SJSA1 (cell line): ENCODE measurements at places on chromosomes 5 and 9. TPM values are rescaled to one million over a fixed set of nuclear protein-coding genes. Genes with fewer than 3 reads are reported as not detected.

Gene SCGB3A2
- not detected in 2 replicates for total RNA-seq

Gene TRIP13
- total RNA-seq, result 108 TPM in 2 replicates

Gene SPATA31D4
- not detected in 2 replicates for total RNA-seq

Gene SPINK13
- total RNA-seq, result not detected in 2 replicates

DNA sequence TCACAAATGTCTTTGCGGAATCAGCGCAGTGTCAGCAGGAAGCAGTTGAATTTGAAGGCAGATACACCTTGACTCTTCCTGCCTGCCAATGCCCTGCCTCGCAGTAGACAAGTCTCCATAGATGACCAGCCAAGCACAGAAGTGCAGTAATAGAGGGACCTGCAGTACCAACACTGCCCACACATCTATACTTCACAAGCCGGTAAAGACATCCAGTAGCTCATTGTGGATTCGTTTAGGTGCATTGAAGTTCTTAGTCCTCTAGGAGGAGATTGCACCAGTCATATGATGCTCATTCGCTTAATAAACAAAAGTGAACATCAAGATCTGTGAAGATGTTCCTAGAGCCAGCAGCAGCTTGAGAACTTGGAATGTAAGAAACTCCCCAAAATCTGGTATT lies 7.1 kb upstream of the IFNA2 start:
- no peak overlapping the region for H3K4me3 ChIP-seq
- no peaks in the 10 kb centered on the region for H3K4me1 ChIP-seq
- H3K36me3 ChIP-seq, result no peaks in the 10 kb centered on the region
- no peak overlapping the region for H3K27ac ChIP-seq

- H3K36me3 ChIP-seq, result no peaks in the 10 kb centered on the region
- no peak overlapping the region for H3K4me3 ChIP-seq
- peaks cover 32% of the 10 kb centered on the region for H3K4me1 ChIP-seq
- H3K27me3 ChIP-seq, result no peaks in the 10 kb centered on the region
- DNase-seq, result no peak
Measured at GRCh38 chr5:17340819-17341218, 123.4 kb downstream of the BASP1 start.

- no peak for DNase-seq
- H3K27ac ChIP-seq, result no peak overlapping the region
- no peaks in the 10 kb centered on the region for H3K27me3 ChIP-seq
- H3K4me3 ChIP-seq, result no peak overlapping the region
- no peaks in the 10 kb centered on the region for H3K36me3 ChIP-seq
- peaks cover under 1% of the 10 kb centered on the region; the same call in 1 of the 2 replicates for H3K4me1 ChIP-seq
Measured at GRCh38 chr5:78763659-78764189, 115.2 kb upstream of the LHFPL2 start.

DNA sequence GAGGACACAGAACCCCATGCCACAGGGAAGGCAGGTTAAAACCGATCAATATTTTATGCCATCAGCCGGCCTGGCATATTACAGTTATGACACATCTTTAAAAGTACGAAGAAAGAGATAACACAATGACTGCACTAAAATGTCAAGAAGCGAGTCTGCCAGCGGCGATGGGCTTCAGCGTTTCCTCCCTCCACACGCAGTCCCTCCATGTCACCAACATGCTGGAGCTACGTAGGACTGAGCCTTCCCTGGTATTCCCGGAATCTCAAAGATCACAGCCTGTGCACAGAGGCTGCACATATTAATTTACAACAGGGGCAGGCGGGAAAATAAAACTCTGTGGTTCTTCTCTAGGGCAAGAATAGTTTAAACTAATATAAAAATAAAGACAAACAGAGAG lies 257.7 kb downstream of the IRX1 start:
- DNase-seq, result no peak
- no peaks in the 10 kb centered on the region for H3K27me3 ChIP-seq
- H3K36me3 ChIP-seq, result no peaks in the 10 kb centered on the region
- H3K27ac ChIP-seq, result no peak overlapping the region

GRCh38 chr5:141940695-141941271 lies 17.1 kb downstream of the DELE1 start:
- H3K36me3 ChIP-seq, result peaks cover 38% of the 10 kb centered on the region
- no peak overlapping the region for H3K27ac ChIP-seq
- no peak for DNase-seq
- H3K27me3 ChIP-seq, result no peaks in the 10 kb centered on the region
- H3K4me3 ChIP-seq, result no peak overlapping the region

GRCh38 chr5:19978476-19978875 lies 9.5 kb downstream of the CDH18 start:
- no peak for DNase-seq
- no peak overlapping the region for H3K27ac ChIP-seq
- no peaks in the 10 kb centered on the region for H3K27me3 ChIP-seq
- no peaks in the 10 kb centered on the region for H3K4me1 ChIP-seq
- H3K4me3 ChIP-seq, result no peak overlapping the region

DNA sequence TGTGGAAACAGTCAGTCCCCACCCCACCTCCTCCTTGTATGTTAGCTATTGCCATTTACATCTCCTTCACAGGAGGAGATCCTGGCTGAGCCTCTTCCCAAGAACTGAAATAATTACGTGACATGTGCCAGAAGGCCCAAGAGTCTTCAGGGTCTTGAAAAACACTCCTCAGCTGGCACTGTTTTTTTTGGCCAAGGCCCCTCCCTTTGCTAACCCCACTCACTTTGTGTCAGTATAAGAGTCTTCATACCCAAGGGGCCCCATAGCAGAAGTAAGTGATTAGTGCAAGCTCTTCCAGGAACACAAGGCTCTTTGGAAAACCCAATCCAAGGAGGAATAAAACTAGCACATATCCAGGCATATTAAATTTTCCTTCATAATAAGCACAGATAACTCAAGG lies 5.7 kb upstream of the LARP1 start:
- H3K4me1 ChIP-seq, result peaks cover 12% of the 10 kb centered on the region
- no peak overlapping the region for H3K4me3 ChIP-seq
- no peak overlapping the region for H3K27ac ChIP-seq
- DNase-seq, result no peak
- H3K36me3 ChIP-seq, result no peaks in the 10 kb centered on the region

- H3K36me3 ChIP-seq, result no peaks in the 10 kb centered on the region
- H3K4me1 ChIP-seq, result no peaks in the 10 kb centered on the region
- no peak overlapping the region for H3K4me3 ChIP-seq
- DNase-seq, result no peak
- H3K27me3 ChIP-seq, result no peaks in the 10 kb centered on the region
- H3K27ac ChIP-seq, result no peak overlapping the region
Measured at GRCh38 chr9:88085476-88085875, 52.8 kb downstream of the SPATA31C2 start.

DNA sequence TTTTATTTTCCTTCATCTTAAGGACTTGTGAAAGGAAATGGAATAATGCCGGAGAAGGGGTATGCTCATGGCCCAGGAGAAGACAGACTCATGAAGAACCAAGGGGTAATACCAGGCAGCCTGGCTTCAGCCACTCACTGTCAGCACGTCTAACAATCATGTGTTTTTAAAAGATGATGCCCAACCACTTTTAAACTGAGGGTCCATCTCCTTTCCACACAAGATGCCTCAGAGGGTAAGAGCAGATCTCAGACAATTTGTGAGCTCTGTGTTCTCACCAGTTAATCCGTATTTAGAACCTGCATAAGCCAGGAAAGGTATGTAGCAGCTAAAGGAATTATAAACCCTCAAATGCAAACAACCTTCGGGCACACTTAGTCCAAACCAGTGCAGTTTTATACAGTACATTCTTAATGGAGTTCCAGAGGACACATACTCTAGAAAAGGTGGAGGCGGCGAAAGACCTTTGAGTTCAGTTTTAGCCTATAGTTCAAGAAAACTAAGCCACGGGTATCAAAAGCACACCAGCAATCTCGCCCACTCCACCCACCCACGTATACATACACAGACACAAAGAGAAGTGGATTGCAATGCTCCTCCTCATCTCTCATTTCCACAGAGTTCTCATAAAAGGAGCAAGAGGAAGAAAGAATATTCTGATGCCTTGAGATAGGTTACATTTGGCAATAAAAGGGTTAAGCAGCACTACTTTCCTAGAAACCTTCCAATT lies 2.6 kb downstream of the DIAPH1 start:
- H3K27ac ChIP-seq, result no peak overlapping the region
- H3K36me3 ChIP-seq, result peaks cover 40% of the 10 kb centered on the region
- DNase-seq, result no peak
- H3K4me1 ChIP-seq, result peaks cover 16% of the 10 kb centered on the region

DNA sequence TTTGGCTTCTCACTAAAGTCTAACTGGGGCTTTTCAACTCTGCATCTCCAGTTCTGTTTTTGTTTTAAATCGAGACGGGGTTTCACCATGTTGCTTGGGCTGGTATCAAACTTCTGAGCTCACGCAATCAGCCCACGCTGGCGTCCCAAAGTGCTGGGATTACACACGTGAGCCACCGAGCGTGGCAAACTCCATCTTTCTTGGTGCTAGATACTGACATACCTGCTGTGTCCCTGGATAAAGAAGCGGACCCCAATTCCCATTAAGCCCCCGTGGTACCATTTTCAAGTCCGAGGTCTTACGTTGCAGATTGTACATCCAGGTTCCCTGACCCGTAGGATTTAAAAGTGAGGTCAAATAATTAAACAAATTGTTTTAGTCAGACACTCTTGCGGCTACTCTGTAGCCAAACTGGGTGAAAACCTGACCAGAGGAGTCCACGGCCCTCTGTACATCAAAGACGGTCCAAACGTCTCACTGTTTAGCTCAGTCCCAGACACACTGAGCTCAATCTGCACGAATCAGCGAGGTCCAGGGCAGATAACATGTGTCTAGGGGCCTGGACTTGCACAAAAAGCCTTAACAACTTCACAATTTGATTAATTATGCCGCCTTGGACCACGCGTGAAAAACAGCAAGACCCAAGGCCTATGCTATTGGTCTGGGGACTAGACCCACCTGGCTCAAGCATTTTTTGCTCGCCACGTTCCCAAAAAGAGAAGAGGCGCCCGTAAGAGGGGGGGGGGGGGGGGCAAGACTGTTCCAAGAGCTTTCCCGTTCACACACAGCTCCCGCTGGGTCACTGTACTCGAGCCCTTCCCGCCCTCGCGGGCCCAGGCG lies 727 bp upstream of the DNAJA1 start:
- H3K36me3 ChIP-seq, result peaks cover 41% of the 10 kb centered on the region
- no peak for DNase-seq
- H3K4me3 ChIP-seq, result peak overlapping the region; percentile 97

GRCh38 chr5:107365320-107366109 lies 305.2 kb downstream of the EFNA5 start:
- no peak overlapping the region for H3K4me3 ChIP-seq
- peak overlapping the region; percentile 42 for H3K27ac ChIP-seq
- DNase-seq, result no peak
- H3K27me3 ChIP-seq, result no peaks in the 10 kb centered on the region
- H3K4me1 ChIP-seq, result peaks cover 10% of the 10 kb centered on the region; the same call in 1 of the 2 replicates
- H3K36me3 ChIP-seq, result no peaks in the 10 kb centered on the region

- H3K27ac ChIP-seq, result no peak overlapping the region
- DNase-seq, result no peak
- H3K4me1 ChIP-seq, result peaks cover 65% of the 10 kb centered on the region
- no peaks in the 10 kb centered on the region for H3K27me3 ChIP-seq
- H3K36me3 ChIP-seq, result peaks cover 18% of the 10 kb centered on the region
- no peak overlapping the region for H3K4me3 ChIP-seq
Measured at GRCh38 chr5:149156435-149157083, 15.3 kb downstream of the ABLIM3 start.

DNA sequence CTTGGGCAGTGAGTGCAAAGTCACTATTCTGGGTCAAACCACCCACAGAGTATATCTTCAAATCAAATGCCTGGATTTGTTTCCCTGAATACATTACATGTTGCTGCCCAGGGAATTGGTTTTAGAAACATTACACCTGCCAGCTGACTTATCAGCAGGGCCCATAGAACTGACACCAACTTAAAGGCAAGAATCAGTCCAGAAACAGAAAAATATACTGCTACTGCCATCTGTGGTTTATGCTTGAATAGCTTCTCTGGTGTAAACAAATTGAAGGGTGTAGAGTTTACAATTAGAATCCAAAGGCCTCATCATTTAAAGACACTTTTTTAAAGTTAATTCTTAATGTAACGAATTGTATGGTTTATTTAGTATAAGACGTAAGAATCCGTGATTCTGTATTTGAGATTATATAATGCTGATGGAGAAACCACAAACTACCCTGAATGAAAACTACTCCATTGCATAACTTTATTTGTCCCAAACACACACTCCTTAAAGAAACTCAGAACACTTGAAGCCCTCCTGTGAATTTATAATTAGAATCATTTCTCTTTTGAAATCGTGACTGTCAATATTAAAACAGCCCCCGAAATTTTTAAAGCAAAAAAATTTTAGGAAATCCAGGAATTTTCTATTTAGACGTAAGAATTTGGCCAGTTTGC lies 6.2 kb downstream of the NR6A1 start:
- H3K4me1 ChIP-seq, result peaks cover 6% of the 10 kb centered on the region
- H3K4me3 ChIP-seq, result no peak overlapping the region

DNA sequence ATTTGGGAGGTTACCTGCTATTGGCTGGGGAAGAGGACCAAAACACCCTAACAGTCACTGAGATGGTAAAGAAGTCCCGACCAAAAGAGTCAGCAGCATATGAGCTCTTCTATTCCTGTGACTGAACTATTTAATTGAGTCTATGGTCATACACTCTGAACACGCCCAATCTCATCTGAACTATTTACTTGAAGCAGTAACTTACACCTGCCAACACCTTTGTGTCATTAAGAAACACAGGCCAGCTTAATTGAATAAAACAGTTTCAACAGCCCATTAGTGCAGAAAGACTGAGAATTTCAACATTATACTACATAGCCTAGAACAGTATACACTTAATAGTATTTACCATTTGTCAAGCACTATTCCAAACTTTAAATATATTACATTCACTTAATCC lies 47.8 kb downstream of the NR6A1 start:
- no peak for DNase-seq
- no peaks in the 10 kb centered on the region for H3K27me3 ChIP-seq
- no peak overlapping the region for H3K27ac ChIP-seq

DNA sequence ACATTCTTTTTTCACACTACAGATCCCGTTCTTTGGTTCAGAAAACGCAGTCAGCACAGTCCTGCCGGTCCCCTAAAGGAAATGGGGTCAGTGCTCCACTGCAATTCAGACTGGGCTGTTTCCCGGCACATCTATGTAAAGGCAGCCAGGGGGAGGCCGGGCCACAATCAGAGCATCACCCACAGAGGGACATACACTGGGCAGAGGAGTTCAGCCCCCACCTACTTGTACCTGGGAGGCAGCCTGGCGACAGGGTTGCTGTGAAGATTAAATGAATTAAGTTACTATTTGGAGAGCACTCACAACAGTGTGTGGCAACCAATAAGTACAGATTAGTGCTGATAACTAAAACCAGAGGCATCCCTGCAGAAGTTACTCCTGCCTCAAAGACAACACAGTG lies 4.5 kb downstream of the PTPN3 start:
- DNase-seq, result no peak
- no peaks in the 10 kb centered on the region; the same call in 1 of the 2 replicates for H3K27me3 ChIP-seq
- H3K4me3 ChIP-seq, result no peak overlapping the region
- H3K36me3 ChIP-seq, result no peaks in the 10 kb centered on the region
- H3K27ac ChIP-seq, result no peak overlapping the region
- H3K4me1 ChIP-seq, result peaks cover 12% of the 10 kb centered on the region

DNA sequence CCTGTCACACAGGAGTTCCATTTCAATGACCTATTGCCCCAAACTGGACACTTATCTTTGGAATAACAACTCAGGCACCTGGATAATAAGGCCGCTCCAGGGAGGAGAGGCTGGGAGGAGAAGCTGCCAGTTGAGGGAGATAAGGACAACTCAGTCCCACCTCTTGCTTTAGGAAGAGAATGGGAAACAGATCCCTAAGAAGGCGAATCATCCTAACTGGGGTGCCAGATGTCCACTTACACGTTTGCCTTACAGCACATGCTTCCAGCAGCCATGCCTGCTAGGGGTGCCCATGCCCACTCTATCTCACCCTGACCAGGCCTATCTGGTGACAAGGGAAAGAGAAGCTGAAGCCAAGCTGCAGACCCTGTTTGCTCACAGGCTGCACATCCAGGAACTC lies 6.5 kb downstream of the HK3 start:
- no peaks in the 10 kb centered on the region for H3K36me3 ChIP-seq
- no peak overlapping the region for H3K27ac ChIP-seq
- no peaks in the 10 kb centered on the region for H3K4me1 ChIP-seq
- DNase-seq, result peak; percentile 35
- no peak overlapping the region for H3K4me3 ChIP-seq
- peaks cover 11% of the 10 kb centered on the region for H3K27me3 ChIP-seq
